Fibroblast of villous mesenchyme (primary cell): ENCODE measurements at places on chromosomes 5 and 9. TPM values are rescaled to one million over a fixed set of nuclear protein-coding genes. Genes with fewer than 3 reads are reported as not detected.
A peak's percentile ranks its signal among the peaks of the same experiment; 100 is the strongest.

The GRXCR2 gene
- not detected in 2 replicates for total RNA-seq

GRCh38 chr9:88733651-88734421 is 198.9 kb downstream of the NXNL2 start:
- peak; percentile 77 for DNase-seq

The PRELID2 gene
- total RNA-seq: 23.2 and 35.0 TPM in 2 replicates

DNA sequence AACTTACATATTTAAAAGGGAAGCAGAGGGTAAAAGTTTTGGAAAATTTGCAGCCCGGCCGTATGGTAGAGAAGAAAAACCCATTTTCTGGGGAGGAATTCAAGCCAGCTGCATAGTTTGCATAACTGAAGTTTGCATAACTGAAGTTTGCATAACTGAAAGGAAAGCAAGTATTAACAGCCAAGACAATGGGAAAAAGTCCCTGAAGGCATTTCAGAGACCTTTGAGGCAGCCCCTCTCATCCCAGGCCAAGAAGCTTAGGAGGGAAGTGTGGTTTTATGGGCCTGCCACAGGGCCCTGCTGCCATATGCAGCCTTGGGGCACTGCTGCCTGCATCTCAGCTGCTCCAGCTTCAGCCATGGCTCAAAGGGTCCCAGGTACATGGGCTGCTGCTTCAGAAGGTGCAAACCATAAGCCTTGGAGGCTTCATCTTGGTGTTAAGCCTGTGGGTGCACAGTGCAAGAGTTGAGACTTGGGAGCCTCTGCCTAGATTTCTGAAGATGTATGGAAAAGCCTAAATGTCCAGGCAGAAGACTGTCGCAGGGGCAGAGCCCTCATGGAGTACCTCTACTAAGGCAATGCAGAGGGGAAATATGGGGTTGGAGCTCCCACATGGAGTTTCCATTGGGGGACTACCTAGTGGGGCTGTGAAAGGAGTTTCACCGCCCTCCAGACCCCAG is 36.9 kb upstream of the CXCL14 start:
- peak; percentile 4 for DNase-seq

GRCh38 chr9:123584202-123585176 is 228.5 kb downstream of the CRB2 start:
- DNase-seq: no peak

- DNase-seq: no peak
Observed at GRCh38 chr9:7370381-7370780, 429.2 kb downstream of the DMAC1 start.

The ICE1 gene
- 31.2 and 35.4 TPM in 2 replicates for total RNA-seq

- DNase-seq: peak; percentile 99
Observed at GRCh38 chr5:150377964-150378694, 20.6 kb downstream of the TCOF1 start.

- DNase-seq: no peak
Observed at GRCh38 chr5:132850066-132850465, 16.2 kb downstream of the GDF9 start.

The OTP gene
- total RNA-seq: not detected in 2 replicates

The IFNA6 gene
- not detected in 2 replicates for total RNA-seq

- no peak for DNase-seq
Observed at GRCh38 chr9:30723656-30724055, 1660.8 kb upstream of the ACO1 start.

DNA sequence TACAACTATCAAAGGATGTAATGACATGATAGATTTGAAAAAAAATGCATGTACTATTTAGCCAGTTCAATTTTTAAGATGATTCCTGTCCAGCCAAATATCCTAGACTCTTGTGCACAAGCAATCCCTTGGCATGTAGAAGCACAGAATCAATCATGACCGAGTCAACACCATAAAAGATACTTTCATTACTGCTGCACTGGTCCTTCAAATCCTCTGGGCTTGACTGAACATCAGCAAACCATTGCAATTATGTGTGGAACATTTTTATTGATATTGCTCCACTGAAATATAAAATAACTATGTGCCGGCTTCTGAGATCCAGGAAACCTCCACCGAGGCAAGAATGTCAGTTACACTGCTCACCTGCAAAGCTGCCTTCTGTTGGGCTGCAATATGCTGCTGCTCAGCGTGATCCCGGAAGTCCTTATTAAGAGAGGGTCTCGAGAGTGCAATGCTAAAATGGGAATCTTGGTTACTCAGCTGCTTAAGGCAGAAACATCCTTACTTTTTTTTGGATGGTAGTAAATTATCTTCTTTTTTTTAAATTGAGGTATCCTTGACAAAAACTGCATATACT is 28.7 kb downstream of the INIP start:
- no peak for DNase-seq

The MARCHF6 gene
- total RNA-seq: 40.6 and 69.5 TPM in 2 replicates

The IL3 gene
- total RNA-seq: not detected in 2 replicates

The ACTBL2 gene
- total RNA-seq: 0.43 and 0.97 TPM in 2 replicates

- DNase-seq: peak; percentile 66
Observed at GRCh38 chr5:132283423-132284043, 10.7 kb upstream of the SLC22A4 start.

GRCh38 chr5:54835647-54836046 is 149.7 kb downstream of the ESM1 start:
- DNase-seq: peak; percentile 81

DNA sequence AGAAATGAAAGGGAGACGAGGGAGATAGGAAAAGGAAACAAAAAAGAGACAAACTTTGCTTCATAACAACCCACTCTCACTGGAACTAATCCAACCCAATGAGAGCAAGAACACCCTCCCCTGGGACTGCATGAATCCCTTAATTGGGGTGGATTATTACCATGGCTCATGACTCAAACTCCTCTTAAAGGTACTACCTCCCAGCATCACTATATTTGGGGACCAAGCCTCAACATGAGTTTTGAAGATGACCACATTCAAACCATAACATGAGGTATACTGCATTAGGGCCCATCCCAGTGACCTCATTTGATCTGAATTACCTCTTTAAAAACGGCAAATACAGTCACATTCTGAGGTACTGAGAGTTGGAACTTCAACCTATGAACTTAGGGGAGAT is 8.0 kb downstream of the MTAP start:
- no peak for DNase-seq

The LHX3 gene
- not detected in 2 replicates for total RNA-seq

DNA sequence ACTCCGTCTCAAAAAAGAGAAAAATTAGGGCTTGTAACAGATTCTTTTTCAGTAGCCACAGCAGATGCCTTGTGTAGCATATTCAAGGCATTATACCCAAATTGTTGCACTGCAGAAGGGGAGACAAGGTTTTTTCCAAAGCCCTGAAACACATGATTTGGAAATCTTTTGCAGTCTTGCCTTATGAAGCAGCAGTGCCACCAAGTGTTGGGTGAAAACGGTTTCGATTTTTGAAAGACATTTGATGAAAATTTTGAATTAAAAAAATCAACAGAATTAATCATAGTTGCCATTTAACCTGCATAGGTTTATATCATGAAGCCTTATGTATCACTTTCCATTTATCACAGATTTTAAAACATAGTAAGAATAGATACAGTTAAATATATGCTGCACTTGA is 479.5 kb downstream of the TAF11L14 start:
- peak; percentile 10 for DNase-seq

DNA sequence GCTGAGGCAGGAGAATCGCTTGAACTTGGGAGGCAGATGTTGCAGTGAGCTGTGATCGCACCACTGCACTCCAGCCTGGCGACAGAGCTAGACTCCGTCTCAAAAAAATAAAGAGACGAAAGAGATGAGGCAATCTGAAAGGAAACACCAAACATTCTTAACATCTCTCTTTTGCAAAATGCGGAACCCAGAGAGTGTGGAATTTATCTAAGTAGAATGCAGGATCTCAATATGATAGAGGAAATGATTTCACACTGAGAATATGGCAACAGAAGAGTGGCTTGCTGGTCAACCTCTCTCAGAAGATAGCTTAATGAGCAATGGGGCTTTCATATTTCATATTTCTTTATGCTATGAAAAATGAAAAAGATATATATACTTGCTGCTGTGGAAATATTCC is 33.4 kb upstream of the PCA3 start:
- no peak for DNase-seq

GRCh38 chr5:65862384-65862783 is 64.0 kb upstream of the ERBIN start:
- no peak for DNase-seq

DNA sequence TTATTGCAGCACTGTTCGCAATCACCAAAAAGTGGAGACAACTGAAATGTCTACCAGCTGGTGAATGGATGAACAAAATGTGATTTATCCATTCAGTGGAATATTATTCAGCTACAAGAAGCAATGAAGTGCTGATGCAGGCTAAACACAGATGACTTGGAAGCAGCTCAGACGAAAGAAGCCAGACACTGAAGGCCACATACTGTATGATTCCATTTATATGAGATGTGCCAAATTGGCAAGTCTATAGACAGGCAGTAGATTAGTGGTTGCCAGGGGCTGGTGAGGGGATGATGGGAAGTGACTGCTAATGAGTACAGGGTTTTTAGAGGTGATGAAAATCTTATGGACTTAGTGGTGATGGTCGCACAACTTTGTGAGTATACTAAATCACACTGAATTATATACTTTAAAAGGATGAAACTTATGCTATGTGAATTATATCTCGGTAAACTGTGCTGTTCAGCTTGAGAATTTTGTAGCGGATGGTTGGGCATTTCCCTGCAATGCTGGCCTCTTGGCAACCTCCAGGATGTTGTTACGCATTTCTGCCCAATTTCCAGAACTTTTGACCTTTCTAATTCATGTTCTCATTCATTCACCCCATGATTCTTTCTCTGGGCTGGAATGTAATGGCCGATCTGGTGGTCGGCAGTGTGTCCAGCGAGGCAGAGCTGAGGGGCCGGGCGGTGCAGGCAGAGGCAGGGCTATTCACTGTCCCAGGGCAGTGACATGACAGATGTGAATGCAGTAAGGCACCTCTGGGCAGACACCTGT is 22.0 kb upstream of the WNK2 start:
- no peak for DNase-seq

The GABRG2 gene
- under 0.01 TPM in 2 replicates for total RNA-seq

DNA sequence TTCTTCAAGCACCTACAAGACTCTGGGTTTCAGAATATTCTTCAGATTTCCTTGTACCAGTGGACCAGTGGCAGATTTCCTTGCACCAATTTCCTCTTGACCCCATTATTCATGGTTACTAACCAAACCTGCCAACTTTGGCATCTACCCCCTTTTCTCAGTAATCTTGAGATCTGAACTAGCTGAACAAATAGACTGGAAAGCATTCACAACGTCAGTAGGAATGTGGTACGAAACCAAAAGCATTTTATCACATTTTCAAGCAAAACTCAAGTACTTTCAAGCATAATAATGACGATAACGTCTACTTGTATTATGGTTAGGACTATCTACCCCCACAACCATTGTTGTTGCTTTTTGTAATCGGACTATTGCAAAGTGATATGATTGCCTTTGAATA is 1217.3 kb downstream of the PTPRD start:
- DNase-seq: no peak

DNA sequence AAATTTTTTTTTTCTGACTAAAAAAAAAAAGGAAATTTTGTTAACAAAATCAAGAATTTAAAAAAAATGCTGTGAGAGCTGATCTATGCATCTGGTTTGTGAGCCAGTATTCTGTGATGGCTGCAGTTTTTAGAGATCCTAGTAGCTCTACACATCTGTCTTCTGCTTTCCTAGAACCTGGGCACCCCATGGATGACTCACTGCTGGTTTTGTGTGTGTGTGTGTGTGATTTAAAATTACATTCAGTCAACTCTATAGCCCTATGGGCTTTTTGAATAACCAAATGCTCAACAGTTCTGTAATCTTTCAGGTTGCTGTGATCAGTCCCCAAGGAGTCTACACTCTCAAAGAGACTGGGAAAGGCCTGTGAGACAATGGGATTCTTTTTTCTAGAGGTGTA is 2.5 kb upstream of the PSMD5 start:
- no peak for DNase-seq

The SELENOP gene
- total RNA-seq: 15.5 and 31.1 TPM in 2 replicates

- no peak for DNase-seq
Observed at GRCh38 chr5:124847907-124848306, 101.5 kb upstream of the ZNF608 start.

GRCh38 chr5:145991044-145991575 is 54.7 kb downstream of the SH3RF2 start:
- no peak for DNase-seq

DNA sequence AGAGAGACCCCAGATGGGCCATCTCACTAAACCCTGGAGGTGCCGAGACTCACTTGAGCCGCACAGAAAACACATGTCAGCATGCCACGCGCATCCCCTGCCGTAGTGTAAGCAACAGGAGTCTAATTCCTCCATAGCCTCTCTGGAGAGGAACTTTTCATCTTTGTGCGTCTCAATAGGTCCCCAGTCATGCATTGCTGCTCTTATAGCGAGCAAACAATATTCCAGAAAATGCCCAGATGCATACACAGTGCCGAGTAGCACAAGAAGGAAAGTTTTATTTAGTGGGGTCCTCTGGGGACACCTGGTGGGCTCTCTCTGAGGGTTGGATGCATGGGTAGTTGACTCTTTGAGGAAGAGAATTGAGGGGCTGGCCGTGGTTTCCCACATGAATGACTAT is 97.9 kb upstream of the DAP start:
- DNase-seq: no peak

GRCh38 chr9:91391412-91391811 is 29.7 kb upstream of the AUH start:
- DNase-seq: no peak

The PANK3 gene
- 55.1 and 71.7 TPM in 2 replicates for total RNA-seq

DNA sequence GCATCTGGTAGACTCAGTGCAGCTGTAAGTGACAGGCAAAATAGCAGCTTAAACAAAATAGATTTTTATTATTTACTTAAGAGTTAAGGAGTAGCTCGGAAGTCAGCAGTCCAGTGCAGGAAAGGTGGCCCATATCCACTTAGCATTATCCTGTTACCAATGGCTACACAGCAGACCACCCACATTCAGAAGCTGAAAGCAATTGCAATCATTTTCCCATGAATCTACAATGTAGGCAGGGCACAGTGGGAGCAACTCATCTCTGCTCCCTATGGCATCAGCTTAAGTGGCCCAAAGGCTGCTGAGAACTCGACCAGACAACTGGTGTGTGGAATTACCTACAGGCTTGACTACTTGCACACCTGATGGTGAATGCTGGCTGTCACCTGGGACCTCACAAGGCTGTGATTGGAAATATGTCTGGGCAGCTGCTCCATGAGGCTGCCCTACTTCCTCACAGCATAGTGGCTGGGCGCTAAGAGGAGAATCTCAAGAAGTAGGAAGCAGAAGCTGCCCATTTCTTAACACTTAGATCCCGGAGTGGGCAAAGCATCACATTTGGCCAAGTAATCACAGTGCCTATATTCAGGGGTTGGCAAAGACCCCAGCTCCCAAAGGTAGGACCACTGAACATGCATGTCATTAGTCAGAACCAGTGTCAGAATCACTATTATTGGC is 56.4 kb downstream of the SNX18 start:
- no peak for DNase-seq

GRCh38 chr5:120794121-120794520 is 330.0 kb downstream of the PRR16 start:
- peak; percentile 12 for DNase-seq

- DNase-seq: no peak
Observed at GRCh38 chr5:669842-670395, 23.2 kb downstream of the TPPP start.

DNA sequence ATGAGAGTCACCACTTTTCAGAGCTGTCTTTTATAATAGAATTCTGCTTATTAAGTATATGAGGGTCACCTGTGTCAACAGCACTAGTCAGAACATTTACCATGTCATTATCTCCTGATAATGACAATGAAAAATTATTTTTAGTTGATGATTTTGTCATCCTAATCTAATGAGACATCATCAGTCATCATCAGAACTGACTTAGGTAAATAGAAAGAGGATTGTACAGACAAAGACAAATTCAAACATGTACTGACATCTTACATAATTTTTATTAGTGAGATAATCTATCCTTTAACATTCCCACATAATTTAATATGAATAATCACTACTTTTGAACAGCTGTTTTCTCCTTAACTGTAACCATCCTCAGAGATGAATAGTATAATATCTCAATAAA is 22.6 kb downstream of the CDH9 start:
- no peak for DNase-seq
